ENCODE measurements at places on chromosomes 5 and 9.

DNA sequence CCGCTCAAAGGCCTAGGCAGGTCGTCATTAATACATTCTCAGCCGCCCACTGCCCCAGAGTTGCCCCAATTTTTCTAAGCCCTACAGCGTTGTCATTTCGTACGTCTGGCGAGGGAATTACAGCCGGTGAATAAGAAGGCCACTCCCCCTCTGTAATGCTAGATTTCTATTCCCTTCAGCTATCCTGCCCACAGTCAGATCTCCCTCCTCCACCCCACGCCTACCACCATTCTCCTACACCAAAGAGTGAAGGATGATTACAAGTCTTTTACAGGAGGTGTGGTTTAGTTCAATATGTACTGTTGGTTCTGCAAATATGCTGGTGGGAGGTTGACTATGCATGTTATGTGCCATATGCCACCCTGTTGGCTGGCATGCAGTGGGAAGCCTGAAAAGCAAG lies 83.7 kb upstream of the SMIM15 start:
- no peak for DNase-seq

GRCh38 chr5:158382473-158382872 lies 523.5 kb upstream of the CLINT1 start:
- peak; percentile 44 for DNase-seq

DNA sequence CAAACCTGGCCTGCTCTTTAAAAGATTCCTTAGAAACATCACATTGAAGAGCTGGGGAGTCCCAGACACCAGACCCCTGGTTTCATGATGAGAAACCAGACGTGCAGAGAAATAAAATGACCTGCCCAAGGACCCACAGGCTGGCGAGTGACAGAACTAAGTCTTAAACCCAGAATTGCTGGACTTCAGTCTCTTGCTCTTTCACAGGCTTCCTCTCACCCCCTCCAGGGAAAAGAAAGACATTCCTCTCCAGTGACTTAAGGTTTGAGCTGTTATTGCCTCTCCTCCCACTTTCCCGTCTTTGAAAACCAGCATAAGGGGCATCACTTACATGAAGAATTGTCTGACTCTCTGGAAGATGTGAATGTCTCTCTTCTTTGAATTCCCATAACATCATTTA lies 535.2 kb downstream of the IRX1 start:
- DNase-seq = no peak

GRCh38 chr5:156435101-156435500 lies 108.1 kb downstream of the SGCD start:
- DNase-seq = no peak

- no peak for DNase-seq
Observed at GRCh38 chr9:107504585-107505455, 15.3 kb upstream of the KLF4 start.

GRCh38 chr5:170809551-170809950 lies 26.0 kb downstream of the GABRP start:
- DNase-seq = no peak

GRCh38 chr5:72427488-72428437 lies 79.4 kb downstream of the ZNF366 start:
- no peak for DNase-seq

DNA sequence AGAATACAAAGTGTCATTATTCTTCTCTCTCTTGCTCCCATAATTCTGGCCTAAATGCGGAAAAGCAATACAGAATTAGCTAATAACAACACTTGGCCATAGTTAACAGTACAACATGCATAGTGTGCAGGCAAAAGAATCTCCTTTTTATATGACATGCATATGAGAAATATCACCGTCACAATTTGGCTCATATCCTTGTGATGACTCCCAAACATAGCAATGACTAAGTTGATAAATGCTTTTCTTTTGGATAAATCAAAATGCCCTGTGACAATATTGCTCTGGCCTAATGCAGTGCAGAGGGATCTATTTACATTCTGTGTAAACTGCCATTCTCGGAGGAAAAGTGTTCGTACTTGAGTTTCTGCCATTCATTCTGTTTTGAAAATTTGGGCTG lies 121.9 kb upstream of the GHR start:
- no peak for DNase-seq

- DNase-seq = no peak
Observed at GRCh38 chr9:22067196-22067595, 58.1 kb upstream of the CDKN2B start.

- no peak for DNase-seq
Observed at GRCh38 chr9:98230304-98230703, 25.1 kb downstream of the TBC1D2 start.

- no peak for DNase-seq
Observed at GRCh38 chr5:53052499-53052898, 57.1 kb downstream of the MOCS2 start.

- no peak for DNase-seq
Observed at GRCh38 chr5:76615759-76616158, 7.4 kb downstream of the F2RL2 start.

DNA sequence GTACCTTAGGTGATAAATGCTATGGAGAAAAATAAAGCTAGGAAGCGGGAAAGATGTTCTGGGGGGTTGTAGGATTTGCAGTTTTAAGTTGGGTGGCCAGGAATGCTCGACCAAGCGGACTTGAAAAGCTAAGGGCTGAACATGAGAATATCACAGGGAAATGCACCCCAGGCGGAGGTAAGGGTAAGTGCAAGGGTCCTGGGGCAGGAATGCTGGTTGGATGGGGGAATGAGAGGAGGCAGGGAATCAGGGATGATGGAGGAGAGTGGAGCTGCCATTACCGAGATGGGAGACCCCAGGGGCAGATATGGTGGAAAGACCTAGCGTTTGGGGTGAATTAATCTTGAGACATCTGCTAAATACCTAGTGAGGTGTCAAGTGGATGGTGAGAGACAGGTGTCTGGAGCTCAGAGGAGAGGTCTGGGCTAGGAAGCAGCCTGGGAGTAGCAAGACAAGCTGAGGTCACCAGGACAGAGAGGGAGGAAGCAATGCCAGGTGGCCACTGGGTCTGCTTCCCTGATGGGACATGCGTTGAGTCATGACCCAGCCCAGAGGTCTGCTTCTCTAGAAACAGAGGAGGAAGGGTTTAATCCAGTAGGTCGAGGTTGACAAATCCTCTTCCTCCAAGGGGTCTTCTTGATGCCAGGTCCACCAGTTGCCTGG lies 77.7 kb upstream of the ASS1 start:
- DNase-seq = no peak

DNA sequence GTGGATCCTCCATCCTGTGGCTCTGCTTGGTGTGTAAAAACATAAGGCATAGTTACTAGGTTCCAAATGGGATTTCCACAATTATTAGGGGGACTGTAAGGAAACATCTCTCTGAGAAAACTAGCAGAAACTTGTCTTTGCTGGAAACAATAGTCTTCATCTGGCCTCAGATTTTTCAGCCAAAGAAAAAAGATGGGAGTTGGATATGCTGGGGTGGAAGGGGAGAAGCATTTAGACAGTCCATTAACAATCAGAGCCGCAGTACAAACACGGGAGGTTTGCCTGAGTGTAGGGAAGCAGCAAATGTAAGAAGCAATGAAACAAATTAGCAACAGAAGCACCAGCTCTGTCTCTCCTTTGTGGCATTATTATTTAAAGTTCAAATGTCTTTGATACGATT lies 402.7 kb upstream of the ZNF608 start:
- DNase-seq = no peak

- no peak for DNase-seq
Observed at GRCh38 chr5:58764199-58764598, 181.3 kb downstream of the RAB3C start.

- DNase-seq = no peak
Observed at GRCh38 chr5:103519550-103519949, 43.0 kb downstream of the NUDT12 start.

DNA sequence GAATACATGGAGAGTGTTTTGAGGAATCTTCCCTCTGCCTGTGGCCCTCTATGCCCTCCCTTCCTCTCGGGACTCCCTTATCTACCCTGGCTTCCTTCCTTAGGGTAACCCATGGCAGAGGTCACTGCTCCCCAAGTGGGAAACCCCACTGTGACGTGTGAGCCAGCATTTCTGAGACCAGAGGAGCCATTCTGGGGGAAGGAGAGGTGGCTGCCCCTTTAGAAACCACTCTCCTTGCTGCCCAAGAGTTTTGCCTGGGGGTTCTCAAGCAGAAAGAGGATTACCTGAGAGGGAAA lies 23.1 kb downstream of the CCNJL start:
- DNase-seq = no peak

GRCh38 chr9:99224445-99224844 lies 2.4 kb downstream of the SEC61B start:
- DNase-seq = no peak

- DNase-seq = no peak
Observed at GRCh38 chr5:2191972-2192371, 309.2 kb upstream of the IRX4 start.

GRCh38 chr9:105880517-105880916 lies 186.2 kb downstream of the TMEM38B start:
- DNase-seq = no peak

DNA sequence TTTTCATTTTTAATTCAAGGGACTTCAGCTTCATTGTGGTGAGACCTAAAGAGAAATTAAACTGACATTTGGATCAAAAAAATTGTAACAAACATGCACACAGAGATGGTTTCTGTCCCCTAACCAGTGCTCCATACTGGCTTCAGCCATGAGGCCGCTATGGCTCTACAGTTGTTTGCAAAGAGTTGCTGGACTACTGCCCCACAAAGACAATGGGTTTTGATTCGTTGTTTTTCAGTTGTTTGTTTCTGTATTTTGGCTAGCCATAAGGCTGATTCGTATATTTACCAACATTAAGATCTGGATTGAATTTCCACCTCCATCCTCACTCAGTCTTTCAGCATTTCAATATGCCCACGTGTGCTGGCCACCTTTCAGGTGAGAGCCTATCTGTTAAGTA lies 163.7 kb upstream of the KIF2A start:
- no peak for DNase-seq

All from stimulated activated naive CD8-positive, alpha-beta T cell treated with anti-CD3 and anti-CD28 coated beads, Interleukin-15, amount 100 ng/mL, for 72 hours (primary cell).